Neural crest cell (in vitro differentiated cells): ENCODE measurements at places on chromosomes 4 and X.

DNA sequence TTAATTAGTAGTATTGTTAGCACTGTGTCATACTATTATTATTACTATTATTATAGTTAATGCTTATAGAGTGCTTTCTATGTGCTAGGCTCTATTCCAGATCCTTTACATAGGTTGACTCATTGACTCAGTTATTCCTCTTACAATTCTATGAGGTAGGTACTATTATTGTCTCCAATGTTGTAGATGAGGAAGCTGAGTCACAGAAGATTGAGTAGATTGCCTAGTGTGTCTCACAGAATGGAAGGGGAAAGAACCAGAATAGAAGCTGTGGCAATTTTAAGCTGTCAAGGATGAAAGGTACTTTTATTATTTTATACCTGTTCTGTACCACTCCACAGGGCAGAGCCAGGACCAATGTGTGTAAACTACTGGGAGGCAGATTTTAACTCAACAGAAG lies 1.9 kb upstream of the TCEAL1 start:
- DNase-seq: no peak

GRCh38 chrX:44778254-44778653 lies 65.6 kb upstream of the DUSP21 start:
- DNase-seq: no peak

- no peak for DNase-seq
Observed at GRCh38 chr4:68369142-68369805, 19.4 kb upstream of the YTHDC1 start.

- DNase-seq: no peak
Observed at GRCh38 chr4:92215476-92215875, 88.3 kb upstream of the GRID2 start.

DNA sequence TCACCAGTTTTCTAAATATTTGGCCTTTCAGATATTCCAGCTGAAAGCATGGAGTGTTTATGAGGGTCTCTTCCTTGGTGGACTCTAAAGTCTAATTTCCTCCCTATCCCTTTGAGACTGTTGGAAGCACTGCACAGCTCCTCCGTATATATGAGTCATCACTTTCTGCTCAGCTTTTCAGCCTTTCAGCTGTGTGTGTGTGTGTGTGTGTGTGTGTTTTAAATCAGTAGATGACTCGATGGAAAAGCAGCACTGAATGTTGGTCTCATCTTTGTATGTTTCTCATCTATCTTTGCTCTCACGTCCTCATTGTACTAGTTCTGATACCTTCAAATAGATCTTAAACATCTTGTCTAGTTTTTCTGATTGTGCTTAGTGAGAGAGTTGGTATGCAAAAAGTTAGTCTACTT lies 81.6 kb downstream of the ZFX start:
- DNase-seq: no peak

DNA sequence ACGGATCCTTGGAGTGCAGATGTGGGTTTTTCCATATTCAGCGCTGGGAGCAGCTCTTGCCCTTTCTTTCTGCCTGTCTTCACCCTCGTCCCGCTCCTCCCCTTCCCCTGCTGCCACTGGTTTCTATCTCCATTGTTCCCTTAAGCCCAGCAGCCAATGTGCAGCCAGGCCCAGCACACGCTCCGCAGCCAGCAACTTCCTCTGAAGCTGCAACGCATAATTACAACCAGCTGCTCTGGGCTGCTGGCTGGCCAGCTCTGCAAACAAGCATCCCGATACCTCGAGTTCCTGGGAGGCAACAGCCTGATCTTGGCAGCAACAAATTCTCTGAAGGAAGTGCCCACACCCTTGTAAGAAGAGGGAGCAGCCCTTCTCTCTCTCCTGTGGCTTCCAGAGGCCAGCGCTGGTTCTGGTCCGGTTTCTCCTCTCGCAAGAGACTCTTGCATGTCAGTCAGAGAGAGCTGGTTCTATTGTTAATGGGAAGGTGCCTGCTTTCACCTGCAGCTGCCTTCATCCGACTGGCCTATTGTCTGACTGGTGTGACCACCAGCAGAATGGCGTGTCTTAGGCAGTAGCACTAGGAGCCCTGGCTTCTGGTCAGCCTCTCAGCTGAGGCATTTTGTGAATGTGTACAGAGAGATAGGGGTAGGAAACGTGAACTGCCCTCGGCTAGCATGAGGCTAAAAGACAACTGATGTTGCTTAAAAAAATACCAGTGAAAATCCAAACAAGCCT lies 83.8 kb upstream of the MAML3 start:
- peak; percentile 63 for DNase-seq

DNA sequence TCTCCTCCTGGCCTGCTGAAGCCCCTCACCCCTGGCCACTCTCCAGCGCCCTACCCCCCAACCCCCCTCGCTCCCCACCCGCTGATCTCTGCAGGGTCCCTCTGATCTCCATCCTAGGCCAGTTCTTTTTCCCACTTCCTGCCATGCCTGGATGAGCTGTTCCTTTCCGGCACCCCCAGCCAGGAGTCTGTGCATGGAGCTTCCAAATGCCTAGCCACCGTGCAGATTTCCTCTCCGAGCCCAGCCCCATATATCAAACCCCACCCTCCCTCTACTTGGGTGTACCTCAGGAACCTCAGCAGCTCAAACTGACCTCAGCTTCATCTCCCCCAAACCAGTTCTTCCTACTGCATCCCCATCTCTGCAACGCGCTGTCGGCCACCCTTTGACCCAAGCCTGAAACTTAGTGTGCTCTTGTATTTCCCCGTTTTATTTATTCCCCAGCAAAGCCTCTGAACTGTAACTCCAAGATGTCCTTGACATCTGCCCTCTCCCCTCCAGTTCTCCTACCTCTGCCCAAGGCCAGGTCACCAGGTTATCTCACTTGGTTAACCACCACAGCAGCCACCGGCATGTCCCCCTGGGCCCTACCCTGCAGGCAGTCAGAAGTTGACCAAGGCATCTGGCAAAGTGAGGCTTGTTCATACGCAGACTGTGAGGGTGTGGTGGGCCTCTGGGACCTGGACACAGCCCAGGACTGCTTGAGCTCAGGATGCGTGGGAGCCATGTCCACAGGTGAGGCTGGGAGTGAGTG lies 194.9 kb upstream of the PSAPL1 start:
- DNase-seq: no peak

GRCh38 chr4:37568489-37568888 lies 117.7 kb downstream of the RELL1 start:
- no peak for DNase-seq

DNA sequence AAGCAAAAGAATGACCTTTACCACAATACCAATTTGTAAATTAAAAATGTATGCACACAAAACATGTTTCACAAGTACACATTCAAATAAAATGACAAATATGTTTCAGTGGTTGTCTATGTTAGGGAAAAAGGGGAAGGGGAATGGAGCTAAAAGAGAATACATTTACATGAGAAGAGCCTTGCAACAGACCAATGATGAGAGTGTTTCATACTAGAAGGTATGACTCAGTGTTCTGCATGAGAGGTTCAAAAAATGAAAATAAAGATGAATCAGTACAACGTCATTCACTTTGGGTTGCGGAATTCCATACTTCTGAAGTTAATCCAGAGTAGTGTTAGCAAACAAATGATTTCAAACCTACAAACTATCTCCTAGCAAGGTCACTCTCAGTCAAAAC lies 51.7 kb downstream of the RPGR start:
- no peak for DNase-seq

DNA sequence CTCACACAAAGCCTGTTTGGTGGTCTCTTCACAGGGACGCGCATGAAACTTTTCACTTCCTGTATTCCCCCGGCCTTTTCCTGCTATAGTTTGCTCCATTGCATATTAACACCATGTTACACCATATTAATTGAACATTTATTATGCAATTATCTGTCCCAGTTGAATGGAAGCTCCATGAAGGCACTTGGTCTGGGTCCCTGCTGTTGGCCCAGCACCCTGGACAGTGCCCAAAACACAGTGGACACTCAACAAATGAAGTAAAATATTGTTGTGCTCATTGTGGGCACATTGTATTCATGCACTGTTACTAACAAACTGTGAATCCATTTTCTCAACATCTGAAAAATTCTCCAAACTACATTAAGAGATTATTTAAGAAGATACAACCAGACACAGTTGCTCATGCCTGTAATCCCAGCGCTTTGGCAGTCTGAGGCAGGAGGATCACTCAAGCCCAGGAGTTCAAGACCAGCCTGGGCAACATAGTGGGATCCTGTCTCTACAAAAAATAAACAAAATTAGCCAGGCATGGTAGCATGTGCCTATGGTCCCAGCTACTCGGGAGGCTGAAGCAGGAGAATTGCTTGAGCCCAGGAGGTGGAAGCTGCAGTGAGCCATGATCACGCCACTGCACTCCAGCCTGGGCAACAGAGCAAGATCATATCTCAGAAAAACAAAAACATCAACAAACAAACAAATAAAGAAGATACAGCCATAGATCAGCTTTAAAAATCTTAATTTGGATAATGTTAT lies 292.7 kb upstream of the TENM3 start:
- DNase-seq: no peak

GRCh38 chr4:41069838-41070237 lies 144.5 kb downstream of the APBB2 start:
- DNase-seq: no peak

DNA sequence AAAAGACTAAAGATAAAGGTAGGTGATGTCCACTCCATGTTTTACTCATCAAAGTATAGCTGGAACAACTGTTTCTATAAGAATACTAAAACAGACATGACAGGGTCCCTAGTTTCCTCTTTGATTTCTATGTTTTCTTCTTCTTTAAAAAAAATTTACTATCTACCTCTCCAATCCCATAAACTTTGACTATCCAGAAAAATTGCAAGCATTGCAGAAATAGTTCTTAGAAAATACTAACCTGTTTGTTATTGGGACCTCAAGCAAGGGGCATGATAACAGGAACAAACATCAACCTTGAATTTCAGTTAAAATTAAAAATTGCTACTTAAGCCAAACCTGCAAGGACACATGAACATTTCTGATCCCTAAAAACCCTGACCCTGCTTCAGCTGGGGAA lies 1226.5 kb downstream of the C4orf33 start:
- DNase-seq: no peak

- DNase-seq: no peak
Observed at GRCh38 chr4:153676984-153677383, 7.1 kb upstream of the TLR2 start.

DNA sequence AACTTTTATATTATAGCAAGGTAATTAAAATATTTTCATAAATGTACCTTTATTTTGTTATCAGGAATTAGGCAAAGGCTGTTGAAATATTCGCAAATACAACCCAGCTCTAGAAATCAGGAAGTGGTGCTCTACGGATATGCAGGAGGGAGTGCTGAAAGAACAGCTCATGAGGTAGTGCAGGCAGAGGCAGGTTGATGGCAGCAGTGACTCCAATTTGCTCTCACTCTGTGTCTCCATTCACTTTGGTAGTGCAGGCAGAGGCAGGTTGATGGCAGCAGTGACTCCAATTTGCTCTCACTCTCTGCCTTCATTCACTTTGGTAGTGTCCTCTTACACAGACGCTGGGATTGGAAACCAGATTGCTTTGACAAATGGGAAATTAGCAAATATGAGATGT lies 277.9 kb downstream of the TRIML1 start:
- no peak for DNase-seq
